Activated CD8-positive, alpha-beta memory T cell treated with anti-CD3 and anti-CD28 coated beads for 48 hours (primary cell): ENCODE measurements at places on chromosomes 3 and 15.

GRCh38 chr3:58585994-58586393, 8.8 kb upstream of the FAM107A start:
- no peak for DNase-seq

GRCh38 chr15:59685737-59686297, 3.3 kb downstream of the BNIP2 start:
- no peak for DNase-seq

DNA sequence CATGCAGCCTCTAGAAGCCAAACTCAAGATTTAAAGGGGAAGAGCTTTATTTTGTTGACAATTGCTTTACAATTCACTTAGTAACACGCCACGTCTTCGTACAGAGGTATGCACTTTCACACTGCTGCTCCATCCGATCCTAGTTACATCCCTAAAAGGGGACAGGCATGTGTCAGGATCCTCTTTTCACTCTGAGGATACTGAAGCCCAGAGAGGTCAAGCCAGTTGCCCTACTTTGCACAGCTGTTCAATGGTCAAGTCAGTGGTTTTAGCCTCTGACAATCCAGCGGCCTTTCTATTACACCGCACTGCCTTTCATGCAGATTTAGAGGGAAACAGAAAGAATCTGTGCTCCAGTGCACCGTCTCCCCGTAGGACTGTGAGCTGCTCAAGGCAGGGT, 44.9 kb upstream of the CHRNB4 start:
- no peak for DNase-seq

GRCh38 chr3:187186801-187187421, 10.4 kb upstream of the RTP1 start:
- no peak for DNase-seq

GRCh38 chr15:41860049-41860828, 21.6 kb downstream of the PLA2G4B start:
- no peak for DNase-seq

GRCh38 chr3:183518491-183519251, 36.8 kb downstream of the KLHL6 start:
- DNase-seq, result no peak

DNA sequence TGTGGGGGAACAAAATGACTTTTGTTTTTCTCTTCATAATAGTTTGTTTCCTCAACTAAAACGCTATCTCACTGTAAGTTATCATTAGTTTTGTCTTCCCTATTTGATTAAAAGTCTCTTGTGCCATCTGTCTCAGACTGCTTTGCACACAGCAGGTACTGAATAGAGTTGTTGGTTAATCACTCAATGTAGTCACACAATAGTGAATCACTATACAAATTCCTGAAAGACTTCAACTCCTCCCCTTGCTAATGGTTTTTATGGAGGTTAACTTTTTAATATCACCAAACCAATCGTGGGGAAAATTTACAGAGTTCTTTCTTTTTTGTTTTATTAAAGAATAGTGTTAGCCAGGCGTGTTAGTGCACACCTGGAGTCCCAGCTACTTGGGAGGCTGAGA, 2.6 kb upstream of the NGLY1 start:
- no peak for DNase-seq

DNA sequence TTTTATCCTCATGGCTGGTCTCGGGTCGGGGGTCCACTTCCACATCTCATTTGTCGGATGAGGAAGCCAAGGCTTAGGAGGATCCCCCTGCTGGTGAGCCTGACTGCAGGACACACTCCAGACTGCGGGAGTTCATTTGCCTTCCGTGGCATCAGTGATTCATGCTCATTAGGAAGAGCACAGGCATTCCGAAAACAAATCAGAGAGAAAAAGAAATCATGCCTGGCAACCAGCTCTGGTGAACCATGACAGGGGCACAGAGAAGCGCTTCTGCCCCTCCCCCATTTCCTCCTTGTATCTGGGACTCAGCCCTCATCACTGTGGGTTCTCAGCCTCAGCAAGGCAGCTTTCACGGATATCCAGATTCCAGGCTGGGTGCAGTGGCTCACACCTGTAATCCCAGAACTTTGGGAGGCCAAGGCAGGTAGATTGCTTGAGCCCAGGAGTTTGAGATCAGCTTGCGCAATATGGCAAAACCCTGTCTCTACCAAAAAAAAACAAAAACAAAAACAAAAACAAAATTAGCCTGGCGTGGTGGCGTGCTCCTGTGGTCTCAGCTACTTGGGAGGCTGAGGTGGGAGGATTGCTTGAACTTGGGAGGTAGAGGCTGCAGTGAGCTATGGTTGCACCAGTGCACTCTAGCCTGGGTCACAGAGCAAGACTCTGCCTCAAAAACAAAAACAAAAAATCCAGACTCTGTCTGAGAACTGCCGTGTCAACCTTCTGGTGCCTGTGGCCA, 28.4 kb downstream of the IRAK2 start:
- DNase-seq, result no peak

DNA sequence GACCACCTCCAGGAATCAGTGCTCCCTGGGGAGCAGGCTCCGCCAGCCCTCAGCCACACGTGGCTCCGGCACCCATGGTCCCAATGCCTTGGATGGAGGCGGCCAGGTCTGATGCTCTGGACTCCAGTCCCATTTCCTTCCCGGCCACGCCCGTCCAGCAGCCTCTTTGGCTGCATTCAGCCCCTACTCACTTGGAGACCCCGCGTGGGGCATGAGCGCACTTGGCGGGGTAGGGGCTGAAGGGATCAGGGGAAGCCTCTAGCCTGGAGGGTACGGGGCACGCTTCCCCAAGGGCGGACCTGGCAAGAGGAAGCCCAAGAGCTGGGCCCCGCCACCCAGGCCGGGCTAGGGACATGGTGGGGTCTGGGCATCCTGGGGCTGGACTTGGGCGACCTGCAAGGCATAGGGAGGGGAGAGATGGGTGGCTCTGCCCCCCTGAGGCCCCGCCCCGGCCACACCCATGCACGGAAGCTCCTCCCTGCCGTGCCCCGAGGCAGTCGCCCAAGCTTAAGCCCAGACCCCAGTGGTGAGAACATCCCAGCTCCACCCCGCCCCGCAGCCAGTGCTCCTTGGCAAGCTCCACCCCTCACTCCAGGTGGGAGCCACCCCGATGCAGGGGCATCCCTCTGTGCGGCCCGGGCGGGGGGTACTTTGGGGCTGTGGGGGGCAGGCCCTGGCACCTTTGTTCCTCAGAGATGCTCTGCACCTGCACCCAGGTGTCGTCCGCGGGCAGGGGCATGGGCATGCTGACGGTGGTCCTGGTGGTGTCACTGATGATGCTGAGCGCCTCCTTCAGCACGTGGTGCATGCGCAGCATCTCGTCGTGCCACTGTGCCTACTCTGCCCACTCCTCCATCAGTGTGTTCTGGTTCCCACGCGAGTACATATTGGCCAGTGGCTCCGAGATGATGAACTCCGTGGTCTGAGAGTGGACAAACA, 163.5 kb downstream of the GOLGA6L4 start:
- no peak for DNase-seq

DNA sequence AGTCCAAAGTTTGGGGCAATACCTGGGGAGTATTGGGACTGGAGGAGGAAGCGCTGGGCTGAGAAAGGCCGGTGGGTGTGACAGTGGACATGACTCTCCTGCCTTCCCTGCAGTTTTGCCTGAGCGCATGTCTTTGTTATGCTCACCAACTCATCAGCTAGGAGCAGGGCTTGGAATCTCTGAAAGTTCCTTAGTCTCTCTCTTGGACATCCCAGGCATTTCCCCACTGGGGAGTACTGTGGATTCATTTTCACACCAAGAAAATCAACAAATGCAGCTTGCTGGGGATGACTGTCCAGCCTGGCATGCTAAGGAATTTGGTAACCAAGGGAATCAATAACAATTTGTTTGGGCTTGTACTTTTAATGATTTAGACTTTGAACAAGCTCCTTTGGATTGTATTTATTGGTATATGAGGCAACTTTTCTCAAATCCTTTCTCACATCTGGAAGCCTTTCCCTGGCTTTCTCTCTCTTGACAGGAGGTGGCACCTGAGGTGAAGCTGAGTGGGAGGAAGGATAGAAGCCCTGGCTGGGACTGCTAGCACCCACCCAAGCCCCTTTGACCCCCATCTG, 48.5 kb upstream of the CHST2 start:
- DNase-seq, result no peak

GRCh38 chr15:63715818-63716217, 117.9 kb downstream of the HERC1 start:
- no peak for DNase-seq

- DNase-seq, result no peak
These were observed 17.4 kb upstream of the ATP2B2 start for GRCh38 chr3:10522646-10523303.
